ENCODE measurements at places on chromosomes 2 and 18. TPM values are rescaled to one million over a fixed set of nuclear protein-coding genes. Genes with fewer than 3 reads are reported as not detected.

ACKR3 gene
- 8.5 TPM for total RNA-seq

PLEKHH2 gene
- 3.9 TPM for total RNA-seq

ANTXR1 gene
- 17.3 TPM for total RNA-seq

TNFAIP6 gene
- not detected for total RNA-seq

LYPD6 gene
- 3.5 TPM for total RNA-seq

NPAS2 gene
- total RNA-seq, result 59.5 TPM

ALPG gene
- 0.56 TPM for total RNA-seq

IL1F10 gene
- not detected for total RNA-seq

MEP1B gene
- total RNA-seq, result 11.3 TPM

WDR12 gene
- total RNA-seq, result 34.7 TPM

Data from left colon (tissue), 2 donors.